ENCODE measurements at places on chromosomes 2 and 18.

DNA sequence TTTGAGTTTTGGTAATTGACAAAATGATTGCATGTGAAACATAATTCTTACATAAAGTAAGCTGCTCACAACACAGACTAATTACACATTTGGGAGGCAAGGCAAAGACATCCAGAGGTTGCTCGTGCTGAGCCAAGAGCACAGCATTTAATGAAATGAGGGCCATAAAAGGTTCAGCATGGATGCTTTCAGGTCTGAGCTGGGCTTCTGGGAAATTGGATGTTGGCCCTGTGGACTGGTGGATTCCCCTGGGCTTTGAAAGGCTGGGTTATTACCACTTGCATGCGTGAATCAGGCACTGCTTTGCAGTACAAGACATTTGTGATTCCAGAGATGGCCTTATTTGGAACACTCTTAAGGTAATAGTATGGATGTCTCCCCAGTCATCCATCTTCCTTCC lies 533.5 kb upstream of the NRP2 start:
- no peak for DNase-seq

DNA sequence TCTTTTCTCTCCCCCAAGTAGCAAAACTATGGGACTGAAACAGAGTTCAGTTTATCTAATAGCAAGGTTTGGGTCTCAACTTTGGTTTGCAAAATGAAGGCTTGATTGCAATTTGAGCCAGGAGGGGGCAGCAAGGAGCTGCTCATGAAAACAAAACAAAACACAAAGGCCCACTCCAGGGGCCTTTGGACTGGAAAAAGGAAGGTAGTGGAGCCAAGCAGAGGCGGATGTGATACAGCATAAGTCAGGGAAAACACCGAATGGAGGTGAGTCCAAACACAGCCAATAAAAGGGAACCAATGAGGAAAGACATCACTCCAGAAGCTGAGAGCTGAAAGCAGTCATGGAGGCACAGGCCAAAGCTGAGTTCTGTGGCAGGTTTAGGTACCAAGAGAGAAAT lies 799.7 kb upstream of the ACVR2A start:
- DNase-seq, result no peak

DNA sequence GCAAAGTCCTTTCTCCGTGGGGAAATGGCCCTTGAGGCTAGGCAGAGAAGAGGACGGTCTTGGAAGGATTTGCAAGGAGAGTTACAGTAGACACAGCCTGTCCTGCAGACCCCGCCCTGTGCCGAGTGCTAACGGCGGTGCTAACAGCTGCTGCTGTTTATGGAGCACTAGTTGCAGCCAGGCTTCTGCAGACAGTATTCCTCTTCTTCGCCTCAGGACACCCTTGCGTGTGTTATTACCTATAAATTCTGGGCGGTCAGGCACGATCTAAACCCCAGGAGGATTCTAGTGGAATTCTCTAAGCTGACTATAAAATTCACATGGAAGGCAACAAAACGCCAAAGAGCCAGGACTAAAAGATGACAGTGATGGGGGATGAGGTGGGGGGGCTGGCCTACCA lies 139.8 kb downstream of the GLI2 start:
- DNase-seq, result no peak

DNA sequence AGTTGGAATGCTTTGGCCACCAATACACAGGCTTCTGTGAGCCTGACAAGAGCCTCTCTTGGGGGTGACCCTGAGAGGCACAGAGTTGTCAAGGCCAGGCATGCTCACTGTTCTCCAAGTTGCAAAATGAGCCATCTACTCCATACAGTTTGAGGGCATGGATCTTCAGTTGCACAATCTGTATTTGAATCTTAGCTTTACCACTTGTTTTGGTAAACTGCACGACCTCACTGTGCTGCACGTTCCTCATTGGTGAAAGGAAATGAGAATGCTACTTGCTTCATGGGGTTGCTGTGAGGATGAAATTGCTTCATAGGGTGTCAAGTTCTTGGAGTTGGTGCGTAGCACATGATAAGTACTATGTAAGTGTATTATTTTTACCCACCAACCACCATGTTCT lies 12.0 kb upstream of the HAAO start:
- DNase-seq, result no peak

DNA sequence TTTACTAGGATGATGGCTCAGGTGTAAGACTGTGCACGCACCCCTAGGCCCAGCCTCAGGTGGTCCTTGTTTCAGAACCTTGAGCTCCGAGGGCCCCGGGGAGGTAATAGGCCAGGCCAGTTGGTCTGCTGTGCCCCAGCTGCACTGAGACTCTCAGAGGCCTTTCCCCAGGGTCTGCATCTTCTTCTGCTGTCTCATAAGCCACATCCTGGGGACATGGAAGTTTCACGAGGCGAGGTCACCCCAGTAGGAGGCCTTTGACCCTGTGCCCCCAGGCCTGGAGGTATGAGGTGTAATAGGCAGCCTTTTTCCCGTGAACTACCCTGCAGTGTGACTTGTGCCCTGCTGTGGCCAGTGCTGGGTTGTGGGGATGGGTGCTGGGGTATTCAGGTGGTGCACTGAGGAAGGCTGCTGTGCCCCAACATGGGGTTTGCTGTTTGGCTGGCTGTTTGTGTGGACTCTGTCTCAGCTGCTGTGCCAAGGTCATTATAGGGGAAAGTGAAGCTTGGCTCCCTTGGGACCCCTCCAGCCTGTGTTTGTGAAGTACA lies 6.9 kb downstream of the OXER1 start:
- no peak for DNase-seq

- no peak for DNase-seq
These were observed 1057.8 kb upstream of the CDH2 start for GRCh38 chr18:29234751-29235150.

DNA sequence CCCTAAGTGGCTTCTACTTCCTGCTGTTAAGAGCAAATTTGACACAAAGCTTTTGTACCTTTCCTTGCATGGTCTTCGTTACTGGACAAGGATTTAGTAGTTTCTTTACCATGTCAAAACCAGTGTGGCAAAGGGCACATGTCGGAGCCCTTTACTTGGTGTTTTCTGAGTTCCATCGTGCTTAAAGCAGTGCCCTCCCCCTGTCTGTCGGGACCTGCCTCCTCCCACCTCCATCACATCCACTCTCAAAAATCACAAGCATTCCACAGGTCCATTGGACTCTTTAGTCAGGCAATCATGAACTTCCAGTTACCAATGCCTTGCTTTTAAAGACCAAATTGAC lies 763 bp downstream of the CCDC141 start:
- DNase-seq, result no peak

- DNase-seq, result no peak
These were observed 137.9 kb downstream of the PAX3 start for GRCh38 chr2:222160944-222161343.

GRCh38 chr2:11325961-11326676 lies 18.3 kb downstream of the ROCK2 start:
- no peak for DNase-seq

DNA sequence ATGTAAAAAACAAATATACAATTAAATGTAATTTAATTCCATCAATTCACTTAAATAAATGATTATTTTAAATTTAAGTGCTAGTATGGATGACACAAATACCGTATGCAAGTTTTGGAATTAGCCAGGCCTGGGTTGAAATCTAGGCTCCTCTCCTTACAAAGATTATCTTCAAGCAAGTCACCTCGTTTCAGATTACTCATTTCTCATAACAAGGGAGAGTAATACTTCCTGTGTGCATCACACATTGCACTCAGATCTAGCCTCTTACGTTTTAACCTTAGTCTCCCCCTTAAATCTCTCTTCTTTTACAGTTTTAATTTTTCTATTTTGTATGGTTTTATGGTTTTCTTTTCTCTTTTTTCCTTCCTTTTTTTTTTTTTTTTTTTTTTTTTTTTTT lies 1475.9 kb upstream of the NXPH2 start:
- DNase-seq, result no peak

DNA sequence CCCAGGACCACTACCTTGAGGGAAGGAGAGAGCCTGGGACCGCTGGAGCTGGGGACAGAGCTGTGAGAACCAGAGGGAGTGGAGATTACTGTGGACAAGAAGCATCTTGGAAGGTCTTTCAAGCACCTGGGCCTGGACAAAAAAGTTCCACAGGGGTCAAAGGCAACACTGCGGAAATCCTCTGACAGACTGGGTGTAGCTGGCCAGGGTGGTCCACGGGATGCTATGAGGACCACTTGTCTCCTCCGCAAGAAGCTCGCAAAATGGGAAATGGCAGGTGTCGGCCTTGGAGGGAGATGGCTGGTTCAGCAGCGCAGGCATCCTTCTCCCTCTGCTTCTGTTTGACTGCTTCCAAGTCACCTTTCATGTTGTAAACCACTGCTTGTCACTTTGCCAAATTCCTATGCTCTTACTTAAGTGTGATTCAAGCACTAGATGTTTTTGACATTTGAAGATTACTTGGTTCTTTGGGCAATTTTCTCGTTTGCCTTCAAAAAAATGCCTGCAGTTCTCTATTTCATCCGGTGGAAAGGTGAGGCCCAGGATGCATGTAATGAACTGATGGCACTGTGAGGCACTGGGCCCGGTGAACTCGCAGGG lies 27.7 kb downstream of the KLHL29 start:
- DNase-seq, result no peak

DNA sequence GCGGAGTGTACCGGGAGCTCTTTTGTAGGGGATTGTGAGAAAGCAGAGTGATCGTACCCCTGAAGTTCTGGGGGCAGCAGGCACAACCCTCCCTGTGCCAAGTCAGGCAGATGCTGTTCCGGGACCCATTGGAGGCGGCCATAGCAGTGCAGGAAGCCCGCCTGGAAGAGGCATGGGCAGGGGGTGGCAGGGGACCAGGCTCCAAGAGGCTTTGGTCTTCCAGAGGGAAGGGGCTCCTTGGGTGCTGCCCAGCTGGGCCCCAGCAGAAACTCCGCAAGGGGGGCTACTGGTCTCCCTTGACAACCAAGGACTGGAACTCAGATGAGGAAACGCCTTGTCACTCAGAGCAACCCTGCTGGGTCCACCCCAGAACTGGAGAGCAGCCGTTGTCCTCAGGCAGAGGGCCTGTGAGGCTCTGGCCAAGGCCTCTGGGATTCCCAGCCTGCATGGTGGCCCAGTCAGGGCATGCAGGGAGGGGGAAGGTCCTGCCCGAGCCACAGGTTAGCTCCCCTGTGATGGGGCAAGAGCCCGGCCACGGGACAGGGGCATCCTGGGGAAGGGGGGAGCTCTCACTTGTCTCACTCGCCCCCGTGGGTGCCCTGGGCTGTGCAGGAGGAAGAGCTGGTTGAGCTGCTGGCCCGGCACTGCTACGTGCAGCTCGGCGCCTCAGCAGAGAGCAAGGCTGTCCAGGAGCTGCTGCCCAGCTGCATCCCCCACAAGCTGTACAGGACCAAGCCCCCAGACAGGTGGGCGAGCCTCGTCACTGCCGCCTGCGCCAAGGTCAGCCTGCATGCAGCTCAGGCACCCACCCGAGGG lies 21.0 kb upstream of the GPR17 start:
- DNase-seq, result no peak

GRCh38 chr2:127508631-127509034 lies 17.7 kb downstream of the IWS1 start:
- DNase-seq, result peak; percentile 70

- DNase-seq, result no peak
These were observed 27.6 kb upstream of the ASPRV1 start for GRCh38 chr2:69989009-69989408.

DNA sequence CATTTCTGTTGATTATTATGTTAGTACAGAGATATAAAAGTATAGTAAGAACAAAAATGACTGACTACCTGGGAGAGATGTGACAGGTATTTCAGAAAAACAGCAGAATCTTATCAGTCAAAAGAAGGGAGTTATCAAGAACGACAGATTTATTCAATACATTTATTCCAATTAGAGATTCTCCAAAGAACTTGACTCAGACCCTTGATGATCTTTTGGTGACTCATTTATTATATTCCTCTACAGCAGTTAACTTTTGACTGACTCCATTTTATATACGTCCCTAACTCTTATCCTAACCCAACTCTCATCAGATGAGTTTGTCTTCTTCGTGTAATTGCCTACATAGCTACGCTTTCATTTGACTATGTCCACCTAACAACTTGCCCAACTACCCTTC lies 91.1 kb downstream of the C2orf74 start:
- DNase-seq, result no peak

DNA sequence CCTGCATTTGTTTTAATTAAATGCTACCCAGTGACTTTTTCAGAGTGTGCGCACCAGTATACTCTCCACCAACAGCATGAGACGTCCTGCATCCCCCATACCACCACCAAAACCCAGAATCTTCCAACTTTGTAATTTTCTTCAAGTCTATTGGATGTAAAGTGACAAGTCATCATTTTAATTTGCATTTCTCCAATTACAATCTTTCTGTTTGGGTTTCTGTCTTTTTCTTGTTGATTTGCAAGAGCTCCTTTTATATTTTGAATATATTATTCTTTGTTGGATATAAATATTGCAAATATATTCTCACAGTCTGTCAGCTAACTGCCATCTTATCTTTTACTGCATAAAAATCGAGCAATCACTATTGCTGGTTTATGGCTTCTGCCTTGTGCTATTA lies 96.6 kb downstream of the FAM168B start:
- DNase-seq, result no peak

- DNase-seq, result no peak
These were observed 446.1 kb downstream of the EIPR1 start for GRCh38 chr2:2931318-2932075.

DNA sequence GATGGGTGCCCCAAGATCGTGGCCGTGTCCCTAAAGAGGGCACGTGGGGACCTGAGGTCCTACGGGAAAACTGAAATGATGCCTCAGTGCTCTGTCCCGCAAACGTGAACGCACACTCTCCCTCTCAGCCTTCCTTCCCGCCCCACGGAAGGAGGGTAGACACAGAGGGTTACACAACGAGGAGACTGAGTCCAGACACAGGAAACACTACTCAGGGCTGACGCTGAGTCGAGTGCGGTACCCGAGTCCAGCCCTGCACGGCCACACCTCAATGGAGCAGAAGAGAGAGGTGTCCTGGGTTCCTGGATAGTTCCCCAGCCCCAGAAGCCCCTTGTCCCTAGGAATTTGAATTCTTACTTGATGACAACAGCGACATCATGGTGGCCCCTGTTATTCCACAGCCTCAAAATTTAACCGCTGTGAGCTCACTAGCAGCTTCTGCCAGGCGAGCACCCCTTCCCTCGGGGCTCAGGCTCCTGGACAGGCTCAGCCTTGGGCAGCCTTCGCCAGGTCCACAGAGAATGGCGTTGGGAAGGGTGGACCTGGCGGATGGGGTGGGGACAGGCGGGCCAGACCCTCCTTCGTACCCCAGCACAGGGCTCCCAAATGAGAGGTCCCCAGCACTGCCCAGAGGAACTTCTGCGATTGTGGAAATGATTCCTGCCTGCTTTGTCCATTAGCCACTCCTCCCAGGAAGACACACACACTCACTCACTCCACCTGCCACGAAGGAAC lies 980 bp upstream of the RNPEPL1 start:
- DNase-seq, result no peak

- no peak for DNase-seq
These were observed 63.8 kb downstream of the STRN start for GRCh38 chr2:36902385-36903120.

GRCh38 chr2:65417509-65418085 lies 14.8 kb downstream of the SPRED2 start:
- DNase-seq, result no peak

GRCh38 chr2:215137741-215138340 lies 585 bp downstream of the ABCA12 start:
- no peak for DNase-seq

Data from GOT3 (cell line).